ENCODE measurements at places on chromosomes 13 and 19.

GRCh38 chr19:43481701-43482100 lies 16.3 kb upstream of the LYPD3 start:
- no peak for DNase-seq

- DNase-seq: no peak
These were observed 8.3 kb downstream of the MAB21L1 start for GRCh38 chr13:35468195-35468594.

DNA sequence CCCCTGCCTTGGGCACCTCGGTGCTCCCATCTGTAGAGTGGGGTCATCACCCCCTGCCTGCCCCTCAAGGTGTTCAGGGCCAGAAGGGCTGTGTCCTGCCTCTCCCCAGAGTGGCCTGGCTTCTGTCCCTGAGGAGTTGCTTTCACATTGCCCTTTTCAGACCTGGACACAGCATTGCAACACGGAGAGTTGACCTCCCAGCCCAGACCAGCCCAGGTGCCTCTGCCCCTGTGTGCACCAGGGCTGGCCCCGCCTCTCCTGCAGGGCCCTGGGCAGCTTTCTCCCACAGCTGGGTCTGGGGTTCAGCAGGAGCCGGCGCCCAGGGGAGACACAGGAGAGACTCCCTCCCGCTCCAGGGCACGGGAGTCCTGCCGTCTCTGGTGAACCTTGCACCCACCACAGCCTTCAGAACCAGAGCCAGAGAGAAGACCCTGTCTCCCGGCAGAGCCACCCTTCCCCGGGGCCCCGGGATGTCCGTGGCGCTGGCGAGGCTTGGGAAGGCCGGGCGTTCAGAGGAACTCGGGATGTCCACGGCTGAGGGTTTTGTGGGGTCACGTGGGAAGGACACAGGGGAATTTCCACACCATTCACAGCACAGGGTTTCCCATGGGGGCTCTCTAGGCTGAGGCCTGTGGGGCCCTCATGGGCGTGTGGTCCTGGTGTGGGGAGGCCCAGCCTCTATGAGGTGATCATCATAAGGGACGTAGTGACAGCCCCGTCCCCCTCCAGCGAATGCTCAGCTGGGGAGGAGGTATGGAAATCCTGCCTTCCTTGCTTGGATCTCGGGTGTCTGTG lies 23.2 kb downstream of the C13orf46 start:
- DNase-seq: no peak

DNA sequence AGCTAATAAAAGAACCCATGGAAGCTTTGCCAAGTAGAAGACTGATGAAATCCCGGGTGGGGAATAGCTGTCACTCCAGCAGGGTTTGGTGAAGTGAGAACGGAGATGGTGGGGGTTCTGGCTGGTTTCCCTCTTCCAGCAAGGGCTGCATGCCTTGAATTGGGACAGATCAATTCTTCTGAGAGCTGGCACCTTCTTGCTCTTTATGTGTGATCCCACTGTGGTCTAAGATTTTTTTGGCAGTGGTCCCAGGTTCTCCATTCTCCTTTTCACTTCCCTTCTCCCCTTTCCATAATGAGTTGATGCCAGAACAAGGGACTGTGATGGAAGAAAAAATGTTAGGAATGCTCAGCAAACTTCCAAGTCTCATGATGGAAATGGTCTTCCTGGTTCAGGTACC lies 50.0 kb downstream of the TNFSF11 start:
- DNase-seq: no peak

DNA sequence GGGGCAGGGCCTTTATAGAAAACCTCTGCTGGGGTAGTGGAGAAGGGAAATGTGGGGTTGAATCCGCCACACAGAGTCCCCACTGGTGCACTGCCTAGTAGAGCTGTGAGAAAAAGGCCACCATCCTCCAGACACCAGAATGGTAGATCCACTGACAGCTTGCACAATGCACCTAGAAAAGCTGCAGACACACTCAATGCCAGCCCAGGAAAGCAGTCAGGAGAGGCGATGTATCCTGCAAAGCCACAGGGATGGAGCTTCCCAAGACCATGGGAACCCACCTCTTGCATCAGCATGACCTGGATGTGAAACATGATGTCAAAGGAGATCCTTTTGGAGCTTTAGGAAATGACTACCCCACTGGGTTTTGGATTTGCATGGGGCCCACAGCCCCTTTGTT lies 958.0 kb upstream of the MIR17HG start:
- no peak for DNase-seq

DNA sequence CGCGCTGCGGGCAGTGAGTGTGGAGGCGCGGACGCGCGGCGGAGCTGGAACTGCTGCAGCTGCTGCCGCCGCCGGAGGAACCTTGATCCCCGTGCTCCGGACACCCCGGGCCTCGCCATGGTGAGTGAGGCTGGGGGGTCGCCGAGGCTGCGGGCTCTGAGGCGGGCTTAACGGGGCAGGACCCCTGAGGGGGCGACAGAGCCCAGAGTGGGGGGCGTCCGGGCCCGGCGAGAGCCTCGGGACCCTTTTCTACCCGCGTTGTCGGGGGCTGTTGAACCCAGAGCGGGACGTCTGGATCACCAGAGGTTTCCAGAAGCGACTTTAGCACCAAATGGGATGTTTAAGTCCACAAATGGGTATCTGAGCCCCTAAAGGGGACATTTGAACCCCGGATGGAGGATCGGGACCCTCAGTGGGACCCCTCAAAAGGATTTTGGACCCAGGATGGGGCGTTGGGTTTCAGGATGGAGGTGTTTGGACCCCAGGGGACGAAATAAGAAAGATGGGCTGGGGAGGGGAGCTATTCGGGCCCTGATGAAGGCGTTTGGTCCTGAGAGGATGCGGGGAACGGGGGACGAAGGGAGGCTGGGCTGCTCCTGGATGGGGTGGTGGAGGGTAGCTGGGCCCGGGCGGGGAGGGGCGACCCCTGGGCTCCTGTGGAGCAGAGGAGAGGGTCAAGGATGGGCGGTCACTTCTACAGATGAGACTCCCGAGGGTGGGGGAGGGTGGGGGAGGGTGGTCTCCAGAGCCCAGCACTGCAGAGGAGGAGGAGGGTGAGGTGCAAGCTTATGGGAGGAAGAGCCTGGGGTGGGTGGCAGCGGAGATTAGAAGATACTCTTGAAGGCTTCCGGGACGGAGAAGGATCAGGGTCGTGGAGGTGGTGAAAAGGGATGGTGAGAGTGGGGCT lies at the start of gene CALM3:
Gene CALM3 (plus strand): TSS at position 13 of the 907 bp plus-strand sequence. CDS start 105 bp downstream, at position 118.
- DNase-seq: no peak

Data from NK-92 treated with Interleukin-12 subunit alpha and Interleukin-12 subunit beta, amount 100 ng/mL, for 24 hours (cell line).